ENCODE measurements at places on chromosomes 4 and X.

GRCh38 chrX:150767475-150768131 is 74.4 kb downstream of the MTMR1 start:
- no peak for DNase-seq

- DNase-seq: no peak
These were observed 109.6 kb downstream of the SHROOM4 start for GRCh38 chrX:50704360-50704759.

DNA sequence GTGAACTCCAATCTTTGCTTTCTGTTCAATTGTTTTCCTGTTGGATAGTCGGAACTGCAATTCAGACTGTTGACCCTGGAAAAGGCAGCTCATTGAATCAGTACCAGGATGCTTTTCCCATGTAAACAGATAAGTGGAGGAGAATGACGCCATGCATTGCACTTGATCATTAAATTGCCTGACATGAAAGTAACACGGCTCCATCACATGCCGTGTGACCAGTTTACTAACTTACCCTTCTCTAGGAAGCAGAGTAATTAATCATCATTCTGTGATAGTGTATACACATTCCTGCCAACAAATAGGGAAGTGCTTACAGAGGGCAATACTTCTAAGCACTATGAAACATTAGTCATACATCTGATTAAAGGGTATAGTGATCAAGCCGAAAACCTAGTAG is 101.4 kb downstream of the PPARGC1A start:
- no peak for DNase-seq

DNA sequence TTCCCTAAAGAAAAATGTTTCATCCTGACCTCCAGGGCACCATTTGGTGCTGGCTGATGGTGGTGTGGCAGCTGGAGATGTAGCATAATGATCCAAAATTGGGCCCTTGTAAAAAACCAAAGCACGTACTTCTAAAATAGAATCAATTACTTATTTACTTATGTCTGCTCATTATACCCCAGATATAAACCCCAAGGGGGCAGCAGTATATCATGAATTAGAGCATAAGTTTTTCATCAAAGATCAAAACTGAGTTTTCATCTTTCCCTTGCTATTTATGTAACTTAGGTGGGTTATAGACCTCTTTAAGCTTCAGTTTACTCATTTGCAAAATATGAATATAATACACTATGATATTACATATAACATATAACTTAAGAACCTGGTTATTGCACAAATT is 241.1 kb downstream of the TACR3 start:
- DNase-seq: no peak

- no peak for DNase-seq
These were observed 53.5 kb upstream of the KLF3 start for GRCh38 chr4:38610521-38610920.

DNA sequence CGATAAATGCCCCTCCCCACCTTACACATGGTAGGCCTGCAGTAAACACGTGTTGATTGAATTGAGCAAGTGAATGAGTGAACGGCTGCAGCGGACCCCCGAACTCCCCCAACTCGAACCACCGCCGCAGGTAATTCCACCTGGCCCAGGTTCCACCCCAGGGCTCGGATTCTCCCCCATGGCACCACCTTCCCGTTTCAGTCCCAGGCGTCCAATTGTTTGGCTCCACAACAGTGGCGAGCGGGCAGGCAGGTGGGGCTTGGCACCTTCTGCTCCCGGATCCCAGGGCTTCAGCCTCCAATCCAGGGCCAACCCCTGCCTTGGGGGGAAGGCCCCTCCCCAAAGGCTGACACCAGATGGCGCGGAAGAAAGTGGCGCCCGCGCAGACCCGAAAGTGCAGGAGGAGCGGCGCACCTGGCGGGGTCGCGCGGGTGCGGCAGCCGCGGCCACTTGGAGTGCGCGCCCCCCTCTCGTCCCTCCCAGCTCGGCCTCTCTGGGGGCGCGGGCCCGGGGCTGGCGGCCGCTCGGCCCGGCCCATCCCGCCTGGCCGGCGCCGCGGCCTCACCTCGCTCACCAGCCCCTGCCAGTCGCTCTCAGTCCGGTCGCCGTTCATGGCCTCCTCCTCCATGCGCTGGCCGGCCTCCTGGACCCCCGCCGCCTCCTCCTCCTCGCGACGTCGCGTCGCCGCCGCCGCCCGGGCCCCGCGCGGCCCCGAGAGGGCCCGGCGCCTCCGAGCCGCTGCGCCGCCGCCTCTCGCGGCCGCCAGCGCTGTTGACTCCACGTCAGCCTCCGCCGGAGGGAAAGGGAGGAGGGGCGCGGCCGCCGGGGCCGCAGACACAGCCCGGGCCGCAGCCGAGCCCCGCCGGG is at the start of gene CCDC149:
TSS of gene CCDC149 (minus strand) at position 791 of the 867 bp plus-strand sequence. CDS start at position 613, 178 bp downstream.
- DNase-seq: peak; percentile 72

- no peak for DNase-seq
These were observed 49.3 kb upstream of the ATOH1 start for GRCh38 chr4:93779228-93779627.

DNA sequence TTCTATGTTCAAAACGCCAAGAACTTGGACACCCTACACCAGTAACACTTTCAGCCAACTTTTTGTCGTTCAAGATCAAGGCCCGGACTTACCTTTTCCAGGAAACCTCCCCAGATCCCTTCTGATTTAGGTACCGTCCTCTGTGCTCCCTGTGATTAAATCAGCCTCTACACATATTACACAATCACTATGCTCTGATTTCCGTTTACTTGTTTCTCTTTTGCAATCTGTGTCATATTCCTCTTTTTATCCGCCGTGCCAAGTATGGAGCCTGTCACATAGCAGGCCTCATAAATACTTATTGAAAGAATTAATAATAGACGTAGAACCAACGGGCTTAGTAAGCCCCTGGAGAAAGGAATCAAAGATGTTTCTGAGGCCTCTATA is 722 bp upstream of the TMEM33 start:
- DNase-seq: no peak

DNA sequence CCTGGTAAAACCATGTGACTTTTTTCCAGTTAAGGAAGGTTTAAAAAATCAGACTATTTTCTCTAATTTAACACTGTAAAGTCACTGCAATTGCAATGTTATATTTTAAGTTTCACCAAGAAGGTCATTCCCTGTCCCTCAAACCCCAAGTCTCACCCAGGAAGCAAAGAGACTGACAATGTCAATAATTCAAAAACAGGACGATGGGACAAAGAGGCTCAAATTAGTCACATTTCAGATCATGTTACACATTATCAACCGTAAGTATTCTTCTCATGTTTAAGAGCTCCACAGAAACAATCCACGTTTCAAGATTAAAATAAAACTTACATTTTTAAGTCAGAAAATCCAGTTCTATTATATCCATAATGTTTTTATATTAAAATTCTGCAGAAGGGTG is 13.2 kb downstream of the SHISA3 start:
- no peak for DNase-seq

DNA sequence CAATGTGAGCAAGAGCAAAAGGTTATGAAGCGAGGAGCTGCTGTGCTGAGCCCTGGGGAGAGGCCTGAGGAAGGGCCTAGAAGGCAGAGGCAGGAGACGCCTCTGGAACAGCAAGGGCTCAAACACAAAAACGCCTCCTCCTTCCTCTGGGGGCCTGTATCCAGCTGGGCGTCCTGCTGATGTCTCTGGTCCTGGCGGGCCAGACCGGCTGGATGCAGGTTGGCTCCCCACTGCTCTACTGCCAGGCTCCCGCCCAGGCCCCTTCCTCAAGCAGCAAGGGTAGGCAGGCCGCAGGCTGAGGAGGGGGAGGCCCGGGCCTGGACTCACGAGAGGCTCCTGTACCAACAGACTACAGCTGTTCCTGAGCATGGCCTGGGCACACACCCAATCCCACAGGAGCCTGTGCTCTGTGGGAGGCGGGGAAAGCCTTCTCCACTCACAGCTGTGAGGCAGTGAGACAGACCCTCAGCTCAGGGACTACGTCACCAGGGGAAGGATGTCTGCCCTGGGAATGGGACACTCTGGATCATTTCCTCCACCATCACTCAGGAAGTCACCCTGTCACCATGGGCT is 2.3 kb downstream of the HAUS7 start:
- DNase-seq: no peak

- no peak for DNase-seq
These were observed 48.6 kb upstream of the CLDN24 start for GRCh38 chr4:183370786-183371185.
